Colonic mucosa (tissue), 4 donors: ENCODE measurements at places on chromosomes 16 and 17. TPM values are rescaled to one million over a fixed set of nuclear protein-coding genes. Genes with fewer than 3 reads are reported as not detected.

The PYY gene
- 258 TPM for total RNA-seq

The DYNLL2 gene
- 41.2 TPM for total RNA-seq

The ASPA gene
- total RNA-seq = 0.59 TPM

The DNASE1L2 gene
- total RNA-seq = 0.85 TPM

The TMEM100 gene
- 7.1 TPM for total RNA-seq

The TRIM47 gene
- 71.5 TPM for total RNA-seq

The TCAP gene
- total RNA-seq = 1.2 TPM

The KCTD13 gene
- total RNA-seq = 28.8 TPM

The OTOP3 gene
- total RNA-seq = not detected

- H3K36me3 ChIP-seq = no peaks in the 10 kb centered on the region
- no peak overlapping the region for H3K4me3 ChIP-seq
- peak; percentile 78 for DNase-seq
- no peaks in the 10 kb centered on the region for H3K27me3 ChIP-seq
Measured at GRCh38 chr17:4566785-4567184, 6.4 kb upstream of the GGT6 start.

DNA sequence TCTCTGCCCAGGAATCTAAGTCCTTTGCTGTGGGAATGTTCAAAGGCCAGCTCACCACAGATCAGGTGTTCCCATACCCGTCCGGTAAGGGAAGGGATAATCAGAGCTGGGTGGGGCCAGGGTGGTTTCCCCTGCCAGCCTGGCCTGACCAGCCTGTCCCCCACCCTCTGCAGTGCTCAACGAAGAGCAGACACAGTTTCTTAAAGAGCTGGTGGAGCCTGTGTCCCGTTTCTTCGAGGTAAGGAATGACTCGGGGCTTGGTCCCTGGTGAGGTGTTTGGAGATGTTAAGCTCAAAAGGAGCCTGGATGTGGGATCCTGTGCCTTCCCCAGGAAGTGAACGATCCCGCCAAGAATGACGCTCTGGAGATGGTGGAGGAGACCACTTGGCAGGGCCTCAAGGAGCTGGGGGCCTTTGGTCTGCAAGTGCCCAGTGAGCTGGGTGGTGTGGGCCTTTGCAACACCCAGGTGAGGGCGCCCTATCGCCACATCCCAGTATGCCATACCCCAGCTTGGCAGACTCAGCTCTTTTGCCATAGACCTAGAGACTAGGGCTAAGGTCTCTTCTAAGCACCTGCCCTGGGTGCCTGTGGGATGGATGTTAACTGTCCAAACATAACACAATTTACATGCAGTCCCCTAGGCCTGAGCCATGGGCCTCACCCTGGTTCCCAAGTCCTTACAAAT, 997 bp downstream of the ACADVL start:
- peak overlapping the region; percentile 96 for H3K4me3 ChIP-seq
- H3K27me3 ChIP-seq = no peaks in the 10 kb centered on the region
- peaks cover 14% of the 10 kb centered on the region for H3K4me1 ChIP-seq
- peak; percentile 70 for DNase-seq
- H3K36me3 ChIP-seq = peaks cover 11% of the 10 kb centered on the region
- peak overlapping the region; percentile 99 for H3K27ac ChIP-seq

DNA sequence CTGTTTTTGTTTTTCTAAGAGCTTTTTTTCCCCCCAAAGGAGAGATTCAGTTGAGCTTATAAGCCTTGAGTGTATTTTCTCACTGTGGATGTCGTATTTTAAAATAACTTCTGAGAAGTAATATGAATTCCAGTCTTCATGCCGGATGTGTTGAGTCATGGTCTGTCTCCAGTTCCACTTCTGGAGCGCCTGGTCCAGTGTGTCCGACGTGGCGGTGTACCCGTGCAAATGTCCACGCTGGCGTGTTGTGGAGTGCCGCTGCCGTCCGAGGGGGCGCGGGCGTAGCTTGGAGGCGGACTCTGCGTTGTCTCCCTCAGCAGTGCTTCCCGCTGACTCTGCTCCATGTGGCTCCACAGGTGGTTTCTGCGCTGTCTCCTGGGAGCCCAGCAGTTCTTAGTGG, 60.9 kb upstream of the ZNF750 start:
- H3K4me3 ChIP-seq = no peak overlapping the region
- H3K27ac ChIP-seq = no peak overlapping the region
- no peaks in the 10 kb centered on the region for H3K27me3 ChIP-seq
- no peaks in the 10 kb centered on the region for H3K4me1 ChIP-seq
- no peak for DNase-seq
- H3K36me3 ChIP-seq = no peaks in the 10 kb centered on the region

DNA sequence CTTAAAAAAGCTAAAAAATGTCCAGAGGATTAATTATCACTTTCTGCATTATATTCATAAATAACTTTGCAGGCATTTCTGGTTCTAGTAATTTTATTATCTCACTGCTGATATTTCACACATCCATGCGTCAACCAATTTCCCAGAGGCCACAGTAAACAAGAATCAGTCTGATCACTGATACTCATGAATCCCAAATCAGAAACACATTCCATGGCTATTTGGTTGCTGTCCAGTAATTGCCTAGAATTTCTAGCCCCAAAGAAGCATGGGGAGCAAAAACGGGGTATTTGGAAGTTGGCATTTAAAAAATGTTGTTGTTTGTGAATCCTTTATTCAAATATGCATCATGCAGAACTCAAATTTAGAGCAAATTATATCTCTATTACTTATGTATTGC, 244.8 kb downstream of the CDH8 start:
- no peak for DNase-seq
- no peaks in the 10 kb centered on the region for H3K27me3 ChIP-seq
- H3K4me3 ChIP-seq = no peak overlapping the region
- no peak overlapping the region for H3K27ac ChIP-seq

GRCh38 chr16:27221576-27222248, 18.4 kb downstream of the KDM8 start:
- no peaks in the 10 kb centered on the region for H3K36me3 ChIP-seq
- H3K27me3 ChIP-seq = no peaks in the 10 kb centered on the region
- no peak overlapping the region for H3K4me3 ChIP-seq

DNA sequence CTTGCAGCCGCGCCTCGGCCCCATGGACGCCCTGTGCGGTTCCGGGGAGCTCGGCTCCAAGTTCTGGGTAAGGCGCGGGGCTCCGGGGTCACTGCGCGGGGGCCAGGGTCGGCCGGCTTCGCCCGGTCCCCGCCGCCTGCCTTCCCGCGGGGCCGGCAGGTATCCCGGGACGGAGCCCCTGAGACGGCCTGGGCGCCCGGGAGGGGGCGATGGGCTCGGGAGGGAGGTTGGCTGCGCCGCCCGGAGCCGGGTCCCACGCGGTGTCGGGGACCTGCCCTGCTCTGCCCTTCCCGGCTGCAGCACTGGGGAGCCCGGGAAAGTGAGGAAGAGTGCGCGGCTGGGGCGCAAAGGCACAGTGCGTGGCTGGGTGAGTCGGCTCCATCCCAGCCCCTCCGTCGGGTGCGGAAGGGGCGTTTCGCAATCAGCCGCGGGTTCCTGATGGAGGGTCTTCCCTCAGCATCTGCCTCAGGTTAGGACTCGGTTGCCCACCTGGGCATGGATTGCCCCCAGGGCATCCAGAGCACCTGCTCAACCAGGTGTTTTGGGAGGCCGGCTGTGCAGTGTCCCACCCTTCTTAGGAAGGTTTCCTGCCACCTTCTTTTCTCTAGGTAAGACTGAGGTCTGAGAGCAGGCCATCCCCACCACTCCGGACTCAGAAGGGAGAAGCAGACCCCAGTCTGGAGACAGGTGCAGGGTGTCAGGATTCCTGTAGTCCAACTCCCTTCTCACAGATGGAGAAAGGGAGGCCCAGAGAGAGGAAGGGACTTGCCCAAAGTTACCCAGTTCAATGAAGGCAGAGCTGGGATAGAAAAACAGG, 442 bp downstream of the ABCC3 start:
- peaks cover 26% of the 10 kb centered on the region for H3K4me1 ChIP-seq
- peak overlapping the region; percentile 69 for H3K27ac ChIP-seq
- H3K4me3 ChIP-seq = peak overlapping the region; percentile 68
- H3K27me3 ChIP-seq = no peaks in the 10 kb centered on the region
- no peak for DNase-seq

- no peak overlapping the region for H3K4me3 ChIP-seq
- H3K4me1 ChIP-seq = no peaks in the 10 kb centered on the region
- H3K36me3 ChIP-seq = no peaks in the 10 kb centered on the region
Measured at GRCh38 chr17:41627316-41628072, 3.1 kb upstream of the KRT17 start.

DNA sequence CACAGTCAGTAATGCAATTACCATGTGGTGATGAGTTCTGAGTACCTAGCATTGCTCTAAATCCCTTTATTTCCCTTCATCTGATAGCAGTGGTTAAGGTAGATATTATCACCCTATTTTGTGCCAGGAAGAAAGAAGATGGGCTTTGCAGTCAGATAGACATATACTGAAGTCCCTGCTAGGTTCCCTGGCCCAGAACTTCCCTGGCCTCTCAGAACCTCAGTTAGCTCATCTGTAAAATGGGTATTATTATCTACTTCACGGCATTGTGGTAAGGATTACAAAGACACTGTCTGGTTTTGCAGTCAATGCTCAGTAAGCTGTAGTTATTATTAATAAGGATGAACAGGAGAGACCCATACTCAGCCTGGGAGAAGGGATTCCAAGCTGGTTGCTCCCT, 4.6 kb upstream of the CRYBA1 start:
- H3K4me3 ChIP-seq = no peak overlapping the region
- no peaks in the 10 kb centered on the region for H3K36me3 ChIP-seq
- H3K4me1 ChIP-seq = no peaks in the 10 kb centered on the region
- H3K27me3 ChIP-seq = no peaks in the 10 kb centered on the region
- no peak for DNase-seq

DNA sequence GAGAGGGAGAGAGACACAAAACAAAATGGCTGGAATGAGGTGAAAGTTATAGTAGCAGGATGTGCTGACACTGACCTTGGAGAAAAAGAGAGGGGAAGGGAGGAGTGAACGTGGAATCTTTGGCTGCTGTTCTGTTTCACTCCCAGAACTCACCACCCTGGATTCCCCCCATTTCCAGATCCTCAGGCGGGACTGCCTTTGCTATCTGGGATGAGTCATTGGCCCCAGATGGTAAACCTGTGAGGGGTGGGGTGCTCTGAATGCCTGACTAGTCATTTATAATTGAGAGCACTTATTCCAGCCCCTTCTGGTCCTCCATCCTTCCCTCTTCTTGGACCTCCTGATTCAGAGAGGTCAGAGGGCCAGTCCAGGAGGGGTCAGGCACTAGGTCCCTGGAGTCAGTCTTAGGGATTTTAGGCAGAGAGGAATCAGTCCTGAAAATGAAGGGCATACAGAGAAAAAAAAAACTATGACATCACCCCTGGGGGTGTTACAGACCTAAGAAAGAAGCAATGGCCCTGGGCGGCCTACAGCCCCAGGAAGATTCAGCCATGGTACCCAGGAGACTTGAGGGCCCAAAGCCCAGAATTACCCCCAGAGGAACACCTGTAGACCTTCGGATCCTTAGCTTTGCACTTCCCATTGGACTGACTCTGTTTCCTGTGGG, 2.2 kb upstream of the ZG16 start:
- no peaks in the 10 kb centered on the region for H3K4me1 ChIP-seq

GRCh38 chr16:67339453-67339852, 12.8 kb downstream of the LRRC36 start:
- no peaks in the 10 kb centered on the region for H3K27me3 ChIP-seq
- no peaks in the 10 kb centered on the region for H3K36me3 ChIP-seq
- DNase-seq = no peak
- no peak overlapping the region for H3K4me3 ChIP-seq

- H3K27me3 ChIP-seq = no peaks in the 10 kb centered on the region
- H3K27ac ChIP-seq = no peak overlapping the region
- H3K4me3 ChIP-seq = no peak overlapping the region
- no peaks in the 10 kb centered on the region for H3K4me1 ChIP-seq
- DNase-seq = no peak
Measured at GRCh38 chr17:33012522-33013033, 20.9 kb downstream of the SPACA3 start.

GRCh38 chr16:85245307-85246172, 133.3 kb upstream of the CIBAR2 start:
- H3K36me3 ChIP-seq = no peaks in the 10 kb centered on the region
- no peak overlapping the region for H3K4me3 ChIP-seq
- DNase-seq = peak; percentile 55
- H3K27ac ChIP-seq = no peak overlapping the region
- H3K4me1 ChIP-seq = no peaks in the 10 kb centered on the region

DNA sequence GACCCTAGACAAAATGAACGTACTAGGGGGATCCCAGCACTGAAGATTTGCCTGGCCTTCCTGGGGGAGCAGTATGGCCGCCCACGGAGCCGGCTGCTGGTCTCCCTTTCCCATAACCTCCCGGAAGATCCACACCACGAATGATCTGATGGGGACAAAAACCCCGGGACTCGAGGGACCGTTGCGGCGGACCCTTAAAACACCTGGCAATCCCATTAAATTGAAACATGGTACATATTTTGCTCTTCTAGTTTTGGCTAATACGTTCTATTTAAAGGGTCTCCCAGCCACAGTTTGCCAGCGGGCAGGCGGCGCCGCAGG, 45.2 kb upstream of the LCMT1 start:
- no peaks in the 10 kb centered on the region for H3K27me3 ChIP-seq
- no peak for DNase-seq
- peak overlapping the region; percentile 68 for H3K4me3 ChIP-seq
- peak overlapping the region; percentile 64 for H3K27ac ChIP-seq
- no peaks in the 10 kb centered on the region for H3K4me1 ChIP-seq

DNA sequence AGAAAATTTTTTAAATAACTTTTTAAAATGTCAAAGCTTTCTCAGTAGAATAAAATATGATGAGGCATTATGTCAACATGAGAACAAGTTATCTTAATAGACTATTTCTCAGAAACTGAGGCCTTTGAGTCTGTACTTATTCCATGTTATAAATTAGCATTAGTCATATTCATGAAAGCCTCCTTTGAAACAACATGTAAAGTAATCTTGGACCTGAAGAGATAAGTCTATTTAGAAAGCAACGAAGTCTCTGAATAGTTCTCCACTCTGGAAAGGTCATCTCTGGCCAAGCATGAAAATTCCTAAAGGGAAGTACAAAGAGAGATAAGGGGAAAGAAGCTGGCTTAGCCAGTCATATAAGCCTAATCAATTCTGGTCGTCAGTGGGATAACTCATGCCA, 150.8 kb downstream of the CYB561 start:
- no peaks in the 10 kb centered on the region for H3K36me3 ChIP-seq
- DNase-seq = no peak
- no peak overlapping the region for H3K27ac ChIP-seq
- H3K27me3 ChIP-seq = no peaks in the 10 kb centered on the region

- no peaks in the 10 kb centered on the region for H3K4me1 ChIP-seq
- H3K4me3 ChIP-seq = no peak overlapping the region
- H3K36me3 ChIP-seq = no peaks in the 10 kb centered on the region
- H3K27me3 ChIP-seq = no peaks in the 10 kb centered on the region
- no peak overlapping the region for H3K27ac ChIP-seq
- no peak for DNase-seq
Measured at GRCh38 chr16:73095142-73095820, 47.4 kb upstream of the ZFHX3 start.
